ENCODE measurements at places on chromosomes 6 and 20.

- peak; percentile 15 for DNase-seq
Observed at GRCh38 chr6:33954453-33954852, 150.7 kb upstream of the MLN start.

- DNase-seq: no peak
Observed at GRCh38 chr6:57297505-57297904, 19.9 kb upstream of the PRIM2 start.

- DNase-seq: no peak
Observed at GRCh38 chr20:62267543-62267942, 29.2 kb downstream of the OSBPL2 start.

GRCh38 chr20:62921119-62921687, 5.1 kb downstream of the DIDO1 start:
- DNase-seq: peak; percentile 75

DNA sequence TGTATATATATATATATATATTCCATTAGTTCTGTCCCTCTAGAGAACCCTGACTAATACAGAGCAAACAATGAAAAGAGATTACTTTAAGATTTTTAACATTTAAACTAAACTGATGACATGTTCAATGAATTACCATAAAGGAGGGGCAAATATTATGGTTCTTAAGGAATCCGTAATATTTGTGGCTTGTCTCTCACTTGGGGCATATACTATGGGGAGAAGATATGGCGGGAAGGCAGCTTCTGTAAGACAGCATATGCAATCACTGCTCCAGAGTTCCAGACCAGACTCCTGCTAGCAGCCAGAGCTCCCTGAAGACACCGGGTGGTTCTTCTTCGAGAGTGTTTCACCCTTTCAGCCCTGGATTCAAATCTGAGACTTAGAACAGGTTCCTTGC, 321.1 kb upstream of the NT5E start:
- DNase-seq: no peak

DNA sequence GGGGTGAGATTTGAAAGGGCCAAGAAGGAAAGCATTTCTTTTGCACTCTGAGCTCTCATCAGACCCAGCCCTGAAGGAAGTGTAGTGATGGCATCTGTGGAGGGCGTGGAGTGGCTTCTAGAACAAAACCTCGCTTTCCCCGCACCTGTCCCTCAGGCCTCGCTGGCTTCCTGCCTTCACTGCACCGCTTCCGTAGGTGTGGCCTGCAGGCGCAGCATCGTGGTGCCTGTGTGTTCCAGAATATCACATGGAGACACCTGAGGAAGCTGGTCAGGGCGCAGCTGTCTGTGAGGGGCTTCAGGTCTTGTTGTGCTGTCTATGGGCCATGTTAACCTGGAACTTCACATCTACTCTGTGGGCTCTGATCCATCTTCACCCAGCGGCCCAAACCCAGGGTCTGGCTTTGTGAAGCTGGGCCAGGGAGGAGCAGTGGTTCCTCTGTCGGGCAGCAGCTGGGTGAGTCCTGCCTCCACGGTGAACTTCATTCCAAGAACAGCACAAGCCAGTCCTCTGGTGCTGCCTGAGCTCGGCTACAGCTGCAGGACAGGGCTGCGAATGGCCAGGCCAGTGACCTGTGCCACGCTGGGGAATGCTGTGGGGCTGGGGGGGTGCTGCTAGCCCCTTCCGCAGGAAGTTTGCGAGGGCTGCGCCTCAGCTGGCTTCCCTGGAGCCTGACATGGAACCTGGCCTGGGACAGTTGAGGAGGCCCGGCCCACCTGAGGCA, 40.9 kb downstream of the DSTN start:
- peak; percentile 58 for DNase-seq

Data from DMS53 (cell line).